ENCODE measurements at places on chromosomes 16 and 17.

DNA sequence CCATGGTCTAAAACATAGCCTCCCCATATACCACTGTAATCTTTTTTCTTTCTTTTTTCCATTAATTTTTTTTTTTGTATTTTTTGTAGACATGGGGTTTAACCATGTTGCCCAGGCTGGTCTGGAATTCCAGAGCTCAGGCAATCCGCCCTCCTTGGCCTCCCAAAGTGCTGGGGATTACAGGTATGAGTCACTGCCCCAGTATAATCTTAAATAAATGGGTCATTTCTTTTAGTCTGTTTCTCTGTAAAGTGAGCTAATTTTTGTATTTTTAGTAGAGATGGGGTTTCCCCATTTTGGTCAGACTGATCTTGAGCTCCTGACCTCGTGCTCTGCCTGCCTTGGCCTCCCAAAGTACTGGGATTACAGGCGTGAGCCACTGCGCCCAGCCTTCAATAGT, 5.7 kb upstream of the NME1 start:
- DNase-seq, result no peak

DNA sequence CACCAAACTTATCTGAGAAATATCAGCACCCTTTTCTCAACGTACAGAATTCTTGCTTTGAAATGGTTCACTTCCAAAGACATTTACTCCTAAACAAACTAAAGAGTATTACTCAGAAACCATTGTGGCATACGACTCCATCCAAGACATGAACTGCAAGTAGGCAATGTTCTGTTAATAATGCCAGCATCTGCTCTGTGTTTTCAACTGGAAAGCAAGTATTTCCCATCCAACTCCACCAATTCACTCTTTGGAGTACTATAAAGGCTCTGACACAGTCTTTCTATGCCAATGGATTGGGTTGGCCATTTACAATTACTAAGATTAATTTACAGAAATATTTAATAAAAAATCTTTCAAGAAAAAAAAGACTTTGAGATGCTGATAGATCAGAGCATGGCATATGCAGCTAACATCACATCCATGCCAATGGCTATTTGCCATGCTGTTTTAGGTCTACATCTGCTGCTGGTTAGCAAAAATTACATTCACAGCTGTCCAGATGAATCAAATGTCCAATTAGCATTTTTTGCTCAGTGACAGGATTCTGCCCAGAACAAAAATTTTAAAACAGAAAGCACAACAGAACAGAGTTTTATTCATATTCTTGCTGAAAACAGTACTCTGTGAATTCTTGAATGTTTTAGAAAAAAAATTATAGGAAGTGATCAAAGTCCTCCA, 65.9 kb upstream of the HLF start:
- DNase-seq, result no peak

GRCh38 chr16:72976438-72977064, 71.4 kb downstream of the ZFHX3 start:
- DNase-seq, result no peak

DNA sequence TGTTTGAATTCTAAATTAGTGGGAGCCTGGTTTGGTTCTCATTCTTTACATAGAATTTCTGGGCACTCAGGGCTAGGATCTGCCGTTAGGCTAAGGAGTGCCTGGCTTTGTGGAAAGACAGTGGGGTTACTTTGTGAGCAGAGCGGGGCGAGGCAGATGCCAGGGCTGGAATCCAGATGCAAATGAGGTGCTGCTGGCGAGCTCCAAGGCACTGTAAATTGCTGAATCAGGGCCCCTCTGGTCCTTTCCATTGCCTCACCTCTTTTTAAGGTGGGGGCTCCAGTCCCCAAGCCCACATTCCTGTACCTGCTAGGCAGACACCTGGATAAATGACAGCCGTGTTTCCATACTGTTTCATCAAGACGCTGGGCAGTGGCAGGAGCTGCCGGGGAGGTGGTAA, 33.8 kb downstream of the PIPOX start:
- no peak for DNase-seq

GRCh38 chr16:25692742-25693508, 1.2 kb downstream of the HS3ST4 start:
- DNase-seq, result no peak

GRCh38 chr16:66869424-66869823, 10.9 kb upstream of the PDP2 start:
- no peak for DNase-seq

DNA sequence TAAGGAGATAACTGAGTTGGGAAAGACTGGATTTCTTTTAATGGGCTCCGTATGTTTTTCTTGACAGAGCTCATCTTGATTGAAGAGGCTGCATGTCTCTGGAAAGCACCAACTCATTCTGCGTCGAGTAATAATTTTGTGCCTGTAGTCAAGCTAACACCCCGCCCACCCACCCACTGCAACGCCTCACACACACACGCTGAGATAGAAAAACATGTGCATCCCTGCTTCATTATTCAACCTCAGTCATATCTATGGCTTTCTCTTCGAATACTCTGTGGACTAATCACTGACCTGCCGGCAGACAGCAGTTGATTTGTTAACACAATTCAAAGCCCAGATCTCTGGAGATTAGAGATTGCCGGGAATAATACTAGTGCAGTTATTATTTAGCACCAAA, 220.2 kb upstream of the TOM1L1 start:
- no peak for DNase-seq

- no peak for DNase-seq
These were observed 320.1 kb downstream of the SLC39A11 start for GRCh38 chr17:72772331-72772821.

DNA sequence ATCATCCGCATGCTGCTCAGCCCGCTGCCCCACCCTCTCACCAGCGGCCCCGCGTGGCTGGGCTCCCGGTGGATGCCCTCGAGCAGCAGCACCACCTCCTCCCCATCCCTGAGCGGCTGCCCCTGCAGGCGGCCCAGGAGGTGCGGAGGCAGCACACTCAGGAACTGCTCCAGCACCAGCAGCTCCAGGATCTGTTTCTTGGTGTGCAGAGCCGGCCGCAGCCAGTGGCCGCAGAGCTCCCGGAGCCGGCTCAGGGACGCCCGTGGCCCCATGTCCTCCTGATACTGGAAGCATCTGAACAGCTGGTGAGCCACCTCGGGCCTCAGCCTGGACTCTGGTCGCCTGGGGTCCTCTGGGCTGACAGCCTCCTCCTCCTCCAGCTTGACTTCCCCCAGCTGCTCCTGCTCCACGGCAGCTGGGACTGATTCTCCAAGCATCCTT, 6.6 kb downstream of the ZSCAN10 start:
- no peak for DNase-seq
